ENCODE measurements at places on chromosomes 6 and 20. TPM values are rescaled to one million over a fixed set of nuclear protein-coding genes. Genes with fewer than 3 reads are reported as not detected.
A peak's percentile ranks its signal among the peaks of the same experiment; 100 is the strongest.

The IRAK1BP1 gene
- 5.0 TPM for total RNA-seq

The ENPP1 gene
- total RNA-seq = 35.2 TPM

The GNRH2 gene
- total RNA-seq = 0.49 TPM

The EPB41L2 gene
- total RNA-seq = 176 TPM

The CD93 gene
- total RNA-seq = 160 TPM

- H3K4me1 ChIP-seq = peaks cover under 1% of the 10 kb centered on the region
- no peak for DNase-seq
- no peak overlapping the region for H3K27ac ChIP-seq
- H3K27me3 ChIP-seq = no peaks in the 10 kb centered on the region
- H3K36me3 ChIP-seq = no peaks in the 10 kb centered on the region
Measured at GRCh38 chr20:33578510-33578909, 83.6 kb upstream of the C20orf144 start.

DNA sequence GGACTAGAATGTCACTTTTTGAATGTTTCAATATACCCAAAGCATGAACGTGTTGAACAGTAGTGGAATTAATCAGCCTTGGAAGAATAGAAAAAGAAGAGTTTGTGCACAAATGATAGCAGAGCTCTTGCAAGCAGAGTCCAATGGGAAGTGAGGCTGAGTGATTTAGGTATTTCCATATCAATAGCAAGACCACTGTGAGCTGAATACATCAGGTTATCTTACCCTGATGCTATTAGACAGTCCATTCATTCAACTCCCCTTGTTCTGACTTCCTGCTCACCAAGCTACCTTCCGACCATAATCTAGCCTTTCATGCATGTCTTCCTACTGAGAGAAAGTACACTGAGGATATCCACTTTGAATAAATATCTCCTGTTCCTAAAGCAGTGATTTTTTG is 349.2 kb upstream of the RNF217 start:
- no peak overlapping the region for H3K4me3 ChIP-seq
- no peak for DNase-seq
- H3K36me3 ChIP-seq = no peaks in the 10 kb centered on the region
- H3K27ac ChIP-seq = no peak overlapping the region

DNA sequence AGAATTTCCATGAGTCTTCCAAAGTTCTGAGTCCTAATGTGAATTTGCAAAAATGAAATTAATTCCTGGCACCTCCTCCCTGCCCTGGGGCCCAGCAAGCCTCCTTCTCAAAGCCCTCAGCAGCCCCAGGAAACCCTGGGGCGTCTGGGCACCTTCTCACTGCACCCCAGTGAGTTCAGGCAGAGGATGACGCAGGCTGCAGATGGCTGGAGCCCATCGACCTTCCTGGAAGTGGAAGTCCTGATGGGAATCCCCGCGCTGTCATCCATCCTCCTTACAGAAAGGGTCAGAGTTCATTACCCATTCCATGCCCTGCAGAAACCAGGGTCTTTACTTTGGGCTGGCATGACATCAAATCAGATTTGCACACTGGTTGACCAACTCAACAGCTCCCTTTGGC is 31.6 kb downstream of the DLL1 start:
- DNase-seq = peak; percentile 22
- H3K4me3 ChIP-seq = no peak overlapping the region
- H3K27ac ChIP-seq = no peak overlapping the region

GRCh38 chr6:8739454-8739853 is 304.1 kb upstream of the SLC35B3 start:
- H3K36me3 ChIP-seq = no peaks in the 10 kb centered on the region
- no peaks in the 10 kb centered on the region for H3K27me3 ChIP-seq
- no peak for DNase-seq
- H3K4me3 ChIP-seq = no peak overlapping the region

DNA sequence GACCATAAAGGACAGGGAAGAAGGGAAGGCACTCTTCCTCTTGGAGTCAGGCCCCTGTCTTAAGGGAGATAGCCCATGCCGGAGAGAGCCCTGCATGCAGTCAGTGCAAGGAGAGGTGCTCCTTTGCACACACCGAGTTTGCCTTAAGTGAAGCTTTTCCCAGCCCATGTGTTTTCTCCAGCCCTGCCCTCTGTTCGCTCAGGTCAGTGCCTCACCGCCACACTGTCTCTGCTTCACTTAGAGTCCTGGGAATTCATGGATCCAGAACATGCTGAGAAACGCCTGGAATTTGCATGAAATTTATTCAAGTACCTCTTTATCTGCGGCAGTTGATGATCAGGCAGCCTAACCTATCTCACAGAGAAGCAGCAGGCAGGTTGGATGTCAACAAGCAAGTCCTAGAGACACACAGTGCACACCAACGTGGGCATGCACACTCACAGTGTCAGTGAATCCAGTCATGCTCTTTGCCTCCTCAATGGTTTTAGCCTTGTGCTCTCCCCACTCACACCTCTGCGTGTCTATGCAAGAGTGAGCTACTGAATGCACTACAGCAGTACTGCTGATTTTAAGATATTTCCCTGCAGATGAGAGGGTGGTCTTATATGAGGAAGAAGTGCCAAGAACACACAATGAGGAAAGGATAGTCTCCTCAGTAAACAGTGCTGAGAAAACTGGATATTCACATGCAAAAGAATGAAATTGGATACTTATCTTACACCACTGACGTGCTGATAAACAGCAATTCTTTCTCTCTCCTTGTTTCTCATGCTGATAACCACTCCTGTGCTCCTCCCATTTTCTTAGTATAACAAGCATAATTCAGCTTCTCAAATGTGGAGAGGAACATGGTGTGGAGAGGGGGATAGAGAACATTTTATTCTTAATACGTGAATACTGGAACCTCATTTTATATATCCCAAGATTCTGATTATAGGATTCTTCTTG is 295.1 kb upstream of the CDYL start:
- no peaks in the 10 kb centered on the region for H3K4me1 ChIP-seq
- H3K27ac ChIP-seq = no peak overlapping the region
- no peaks in the 10 kb centered on the region for H3K36me3 ChIP-seq
- H3K27me3 ChIP-seq = no peaks in the 10 kb centered on the region
- no peak for DNase-seq

DNA sequence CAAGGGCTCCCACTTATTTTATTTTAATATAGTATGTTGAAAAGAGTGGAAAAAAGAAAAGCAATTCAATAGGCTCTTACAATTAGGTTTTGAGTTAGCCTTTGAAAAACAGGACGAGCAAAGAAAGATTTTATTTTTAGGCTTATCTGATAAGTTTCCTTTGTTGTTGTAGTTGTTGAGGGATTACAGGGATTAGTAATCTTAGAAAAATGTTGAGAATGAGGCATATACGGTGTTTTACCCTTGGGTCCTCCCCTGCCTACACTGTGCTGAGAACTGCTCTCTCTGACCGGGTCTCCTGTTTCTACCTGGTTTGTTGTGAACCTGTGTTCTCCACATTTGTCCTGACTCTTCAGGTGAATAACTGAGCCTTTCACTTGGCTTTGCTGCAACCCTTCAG is 16.7 kb downstream of the TRAPPC3L start:
- no peaks in the 10 kb centered on the region for H3K27me3 ChIP-seq
- no peak overlapping the region for H3K4me3 ChIP-seq
- no peak overlapping the region for H3K27ac ChIP-seq
- H3K4me1 ChIP-seq = no peaks in the 10 kb centered on the region
- DNase-seq = no peak

- no peak overlapping the region for H3K27ac ChIP-seq
- peak; percentile 26 for DNase-seq
- H3K4me1 ChIP-seq = no peaks in the 10 kb centered on the region
Measured at GRCh38 chr6:81772741-81773140, 20.3 kb upstream of the TENT5A start.

- H3K36me3 ChIP-seq = no peaks in the 10 kb centered on the region
- H3K27me3 ChIP-seq = no peaks in the 10 kb centered on the region
- no peak for DNase-seq
- peaks cover 6% of the 10 kb centered on the region for H3K4me1 ChIP-seq
Measured at GRCh38 chr6:81998432-81998831, 246.0 kb upstream of the TENT5A start.

- H3K4me1 ChIP-seq = no peaks in the 10 kb centered on the region
- no peak overlapping the region for H3K27ac ChIP-seq
- no peak overlapping the region for H3K4me3 ChIP-seq
- no peak for DNase-seq
- no peaks in the 10 kb centered on the region for H3K36me3 ChIP-seq
Measured at GRCh38 chr6:137119196-137120104, 54.0 kb downstream of the IL22RA2 start.

- H3K27ac ChIP-seq = no peak overlapping the region
- DNase-seq = no peak
- H3K4me1 ChIP-seq = no peaks in the 10 kb centered on the region
- H3K36me3 ChIP-seq = no peaks in the 10 kb centered on the region
Measured at GRCh38 chr6:84766799-84767525, 2.6 kb upstream of the TBX18 start.

GRCh38 chr6:5995658-5995948 is 11.1 kb downstream of the NRN1 start:
- no peak overlapping the region for H3K27ac ChIP-seq
- no peak for DNase-seq
- H3K4me3 ChIP-seq = no peak overlapping the region
- no peaks in the 10 kb centered on the region for H3K4me1 ChIP-seq

DNA sequence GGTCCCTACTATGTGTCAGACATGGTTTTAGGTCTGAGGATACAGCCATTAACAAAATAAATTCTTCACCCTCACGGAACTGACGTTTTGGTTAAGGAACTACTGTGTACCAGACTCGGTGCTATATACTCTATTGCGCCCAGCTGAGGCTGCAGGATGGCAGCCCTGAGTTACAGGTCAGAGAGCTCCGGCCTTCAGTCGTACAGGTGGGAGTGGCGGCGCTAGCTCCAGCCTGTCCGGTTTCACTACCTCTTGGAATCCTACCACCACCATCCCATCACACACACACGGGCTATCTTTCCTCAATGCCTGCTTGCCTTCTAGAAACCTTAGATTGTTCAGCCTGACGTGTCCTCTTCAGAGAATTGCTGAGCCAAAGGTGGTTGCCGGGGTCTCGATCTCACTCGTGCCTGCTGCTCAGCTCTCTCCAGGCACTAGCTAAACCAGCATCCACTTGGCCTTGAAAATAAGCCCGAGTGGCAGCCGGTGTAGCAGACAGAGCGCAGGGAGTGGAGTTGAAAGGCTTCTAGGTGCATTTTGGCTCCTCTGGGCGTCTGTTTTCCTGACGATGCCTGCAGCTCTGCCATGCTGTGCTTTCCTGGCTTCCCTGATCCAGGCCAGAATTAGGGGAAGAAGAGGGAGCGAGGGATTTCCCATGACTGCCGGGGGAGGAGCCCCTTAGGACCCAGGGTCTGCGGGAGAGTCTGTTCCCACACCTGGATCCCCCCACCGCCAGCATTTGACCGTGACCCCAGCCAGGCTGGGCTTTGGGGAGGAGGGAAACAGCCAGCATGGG is 1.1 kb upstream of the TCF15 start:
- H3K36me3 ChIP-seq = no peaks in the 10 kb centered on the region
- H3K4me3 ChIP-seq = no peak overlapping the region
- H3K27ac ChIP-seq = no peak overlapping the region
- no peaks in the 10 kb centered on the region for H3K27me3 ChIP-seq

DNA sequence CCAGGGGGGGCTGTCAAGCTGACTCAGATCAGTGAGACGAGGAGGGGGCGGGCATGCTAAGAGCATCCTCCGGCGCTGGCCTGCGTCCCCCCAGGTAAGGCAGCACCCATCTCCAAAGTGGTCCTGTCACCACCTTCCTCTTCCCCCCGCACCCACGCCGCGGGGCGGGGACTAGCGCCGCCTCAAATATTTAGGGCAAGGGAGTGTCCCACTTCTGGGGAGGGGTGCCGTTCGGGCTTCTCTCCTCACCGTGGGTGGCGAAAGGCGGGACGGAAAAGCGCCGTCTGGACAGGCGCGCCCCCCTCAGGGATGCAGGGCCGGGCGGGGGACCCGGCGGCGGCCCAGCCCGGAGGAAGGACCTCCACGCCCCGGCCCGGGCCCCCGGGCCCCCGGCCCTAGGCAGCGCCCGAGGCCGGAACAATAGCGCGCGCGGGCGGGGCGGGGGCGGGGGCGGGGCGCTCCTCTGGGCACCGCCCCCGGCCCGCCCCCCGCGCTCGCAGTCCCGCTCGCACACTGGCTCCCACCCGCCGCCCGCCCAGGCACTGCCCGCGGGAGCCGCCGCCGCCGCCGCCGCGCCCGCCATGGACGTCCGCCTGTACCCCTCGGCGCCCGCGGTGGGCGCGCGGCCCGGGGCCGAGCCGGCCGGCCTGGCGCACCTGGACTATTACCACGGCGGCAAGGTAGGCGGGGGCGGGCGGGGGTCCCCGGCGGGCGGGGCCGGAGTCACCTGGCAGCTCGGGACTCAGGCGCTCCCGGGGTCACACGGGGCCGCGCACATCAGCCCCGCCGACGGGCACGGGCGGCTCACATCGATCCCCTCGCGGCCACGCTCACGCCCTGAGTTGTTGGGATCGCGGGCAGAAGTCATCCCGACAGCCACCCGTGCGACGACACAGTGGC is at the start of gene TOX2:
TOX2 (plus strand) TSS at position 542 of the 900 bp plus-strand sequence; CDS start at position 582, 40 bp downstream.
- no peaks in the 10 kb centered on the region for H3K27me3 ChIP-seq
- no peak within 1 kb of the TSS for H3K27ac ChIP-seq
- H3K4me3 ChIP-seq = peak within 1 kb of the TSS; percentile 83
- no peaks in the 10 kb centered on the region for H3K36me3 ChIP-seq

DNA sequence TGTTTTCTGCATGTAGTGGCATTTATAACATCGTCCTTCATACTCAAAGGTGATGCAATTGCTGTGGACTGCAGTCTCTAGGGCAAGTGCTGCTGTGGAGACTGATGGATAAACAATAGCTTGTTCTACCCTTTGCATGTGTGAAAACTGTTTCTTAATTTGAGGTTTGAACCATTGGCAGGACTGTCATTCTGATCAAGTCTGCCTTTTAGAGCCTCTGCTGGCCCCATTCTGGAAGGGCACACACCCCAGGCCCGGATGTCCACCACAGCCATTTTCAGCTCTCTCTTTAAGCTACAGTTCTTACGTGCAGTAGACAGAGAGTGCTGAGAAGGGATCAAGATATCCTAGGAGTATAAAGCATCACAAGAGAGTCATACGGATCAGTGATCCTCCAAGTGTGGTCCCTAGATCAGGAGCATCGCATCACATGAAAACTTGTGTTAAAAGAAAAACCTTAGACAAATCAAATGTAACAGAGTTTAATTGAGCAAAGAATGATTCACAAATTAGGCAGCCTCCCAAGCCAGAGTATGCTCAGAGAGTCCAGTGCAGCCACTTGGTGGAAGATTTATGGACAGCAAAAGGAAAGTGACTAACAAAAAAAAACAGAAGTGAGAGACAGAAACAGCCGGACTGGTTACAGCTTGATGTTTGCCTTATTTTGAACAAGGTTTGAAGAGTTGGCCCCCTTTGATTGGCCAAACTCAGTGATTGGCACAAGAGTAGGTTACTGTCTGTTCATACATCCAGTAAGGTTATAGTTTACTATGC is 52.0 kb downstream of the FRK start:
- peak overlapping the region; percentile 32 for H3K4me3 ChIP-seq
- peaks cover 13% of the 10 kb centered on the region for H3K4me1 ChIP-seq
- no peak for DNase-seq
- H3K27ac ChIP-seq = peak overlapping the region; percentile 95
- no peaks in the 10 kb centered on the region for H3K36me3 ChIP-seq
- no peaks in the 10 kb centered on the region for H3K27me3 ChIP-seq

DNA sequence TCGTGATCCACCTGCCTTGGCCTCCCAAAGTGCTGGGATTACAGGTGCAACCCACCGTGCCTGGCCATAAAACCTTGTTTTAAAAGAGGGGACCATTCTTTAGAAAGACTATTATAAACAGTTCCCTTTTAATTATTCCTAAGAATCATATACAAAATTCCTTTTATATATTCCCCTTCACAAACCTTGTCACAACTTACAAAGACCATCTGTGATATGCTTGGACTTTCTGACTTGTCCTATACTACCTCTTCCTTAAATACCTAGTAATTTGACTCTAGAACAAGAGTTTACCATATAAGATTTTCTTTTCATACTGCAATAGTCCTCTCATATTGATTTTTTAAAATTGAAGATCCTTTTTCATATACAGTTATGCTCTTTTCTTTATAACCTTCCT is 135.8 kb upstream of the PRSS16 start:
- no peak overlapping the region for H3K4me3 ChIP-seq
- no peak overlapping the region for H3K27ac ChIP-seq
- no peak for DNase-seq
- H3K36me3 ChIP-seq = no peaks in the 10 kb centered on the region
- no peaks in the 10 kb centered on the region for H3K27me3 ChIP-seq

All from aorta (tissue), 5 donors.